Cortex of kidney (tissue), 1 donor: ENCODE measurements at places on chromosomes 2 and 18.

GRCh38 chr2:648476-649424 is 28.5 kb downstream of the TMEM18 start:
- no peak for DNase-seq

- DNase-seq, result no peak
These were observed 108.3 kb downstream of the HDAC4 start for GRCh38 chr2:239292531-239292930.

GRCh38 chr2:27655155-27655951 is 8.1 kb downstream of the SUPT7L start:
- no peak for DNase-seq

DNA sequence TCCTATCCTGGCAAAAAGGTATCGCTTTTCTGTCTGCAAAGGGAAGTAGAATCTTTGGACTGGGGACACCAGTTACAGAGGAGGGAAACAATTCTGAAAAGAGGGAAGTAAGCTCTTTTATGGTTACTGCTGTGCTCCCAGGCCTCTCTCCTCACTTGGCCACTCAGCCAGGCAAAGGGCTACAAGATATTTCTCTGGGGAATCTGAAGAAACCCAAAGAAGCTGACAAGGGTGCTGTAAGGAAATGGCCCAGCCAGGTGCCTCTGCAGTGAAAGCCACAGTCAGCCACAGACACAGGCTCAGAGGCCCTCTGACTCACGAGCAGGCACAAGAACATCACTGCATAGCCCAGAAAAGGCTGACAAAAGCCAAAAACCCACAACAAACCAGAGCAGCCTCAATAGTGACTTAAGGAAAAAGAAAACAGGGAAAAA is 5.8 kb downstream of the HDLBP start:
- DNase-seq, result no peak

- no peak for DNase-seq
These were observed 66.2 kb upstream of the CTDP1 start for GRCh38 chr18:79613186-79613931.

DNA sequence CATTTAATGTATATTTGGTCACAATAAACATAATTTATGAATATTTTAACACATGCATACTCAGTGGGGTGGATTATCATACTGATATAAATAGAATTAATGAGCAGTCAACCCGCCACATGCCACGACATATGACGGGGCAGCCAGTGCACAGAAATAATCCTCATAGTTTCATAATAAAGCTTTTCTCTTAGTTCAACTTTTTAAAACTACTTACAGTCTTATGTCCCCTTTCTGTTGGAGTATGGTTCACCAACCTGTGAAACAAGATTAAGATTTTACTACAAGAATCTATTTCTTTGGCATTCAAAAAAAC is 75.6 kb upstream of the ETAA1 start:
- DNase-seq, result no peak

GRCh38 chr2:239222706-239223309 is 178.0 kb downstream of the HDAC4 start:
- DNase-seq, result no peak

DNA sequence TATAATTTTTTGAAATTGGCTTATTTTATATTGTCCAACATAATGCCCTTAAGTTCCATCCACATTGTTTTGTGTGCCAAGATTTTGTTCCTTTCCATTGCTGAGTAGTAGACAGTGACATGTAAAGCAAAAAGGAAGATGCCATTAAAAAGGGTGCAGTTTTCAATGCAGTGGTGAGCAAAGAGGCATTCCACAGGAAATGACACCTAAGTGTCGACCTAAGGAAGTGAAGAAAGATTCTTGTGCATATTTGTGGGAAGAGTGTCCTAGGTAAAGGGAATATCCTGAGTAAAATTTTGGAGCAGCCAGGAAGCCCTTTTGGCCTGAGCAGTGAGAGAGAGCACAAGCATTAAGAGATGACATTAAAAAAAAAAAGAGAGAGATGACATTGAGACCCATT is 1099.9 kb downstream of the DPP10 start:
- DNase-seq, result no peak

GRCh38 chr2:15010346-15010745 is 377.8 kb downstream of the LRATD1 start:
- no peak for DNase-seq

DNA sequence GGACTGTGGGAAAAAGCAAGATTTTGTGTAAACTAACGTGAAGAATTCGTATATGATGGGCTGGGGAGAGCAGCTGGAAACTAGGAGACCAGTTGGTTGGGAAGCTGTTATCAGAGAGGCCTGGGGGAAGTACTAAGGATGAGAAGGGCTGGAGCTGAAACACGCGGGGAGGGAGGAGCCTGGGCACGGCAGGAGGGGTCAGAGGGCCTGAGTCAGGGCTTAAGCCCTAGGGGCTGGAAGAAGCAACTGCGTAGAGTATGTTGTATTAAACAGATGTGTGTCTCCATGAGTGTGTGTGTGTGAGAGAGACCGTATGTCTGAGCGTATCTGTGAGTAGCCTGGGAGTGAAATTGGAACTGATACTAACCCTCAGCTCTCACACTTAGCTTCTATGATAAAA is 8.4 kb downstream of the POMC start:
- DNase-seq, result no peak

GRCh38 chr2:216306868-216307267 is 65.4 kb downstream of the MARCHF4 start:
- no peak for DNase-seq

DNA sequence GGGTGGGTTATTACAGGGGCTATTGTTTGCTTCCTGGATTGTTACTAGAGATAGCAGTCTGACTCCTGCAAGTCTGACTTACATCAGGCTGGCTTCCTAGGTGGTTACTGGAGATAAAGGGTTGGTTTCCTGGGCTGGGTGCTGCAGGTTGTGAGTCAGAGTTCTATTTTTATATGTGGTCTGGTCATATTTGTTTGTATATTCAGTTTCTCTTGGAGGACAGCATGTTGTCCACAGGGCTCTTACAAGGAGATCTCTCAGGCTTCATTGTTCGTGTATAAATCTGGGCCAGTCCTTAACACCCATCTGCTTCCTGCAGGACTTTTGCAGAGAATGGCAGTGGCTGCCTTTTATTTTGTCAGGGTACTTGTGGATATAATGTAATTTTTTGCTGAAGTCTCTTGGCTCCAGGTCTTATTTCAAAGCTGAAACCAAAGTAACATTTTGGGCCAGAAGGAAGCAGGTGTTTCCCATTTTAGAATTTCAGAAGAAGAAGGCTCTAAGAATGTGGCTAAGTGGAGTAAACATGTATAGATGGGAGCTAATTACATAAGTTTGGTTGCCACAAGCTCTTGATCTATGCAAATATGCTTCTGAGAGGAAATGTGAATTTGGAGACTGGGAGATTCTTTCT is 65.9 kb upstream of the SLC16A14 start:
- DNase-seq, result no peak

- no peak for DNase-seq
These were observed 14.0 kb downstream of the SLC14A2 start for GRCh38 chr18:45628979-45629958.

DNA sequence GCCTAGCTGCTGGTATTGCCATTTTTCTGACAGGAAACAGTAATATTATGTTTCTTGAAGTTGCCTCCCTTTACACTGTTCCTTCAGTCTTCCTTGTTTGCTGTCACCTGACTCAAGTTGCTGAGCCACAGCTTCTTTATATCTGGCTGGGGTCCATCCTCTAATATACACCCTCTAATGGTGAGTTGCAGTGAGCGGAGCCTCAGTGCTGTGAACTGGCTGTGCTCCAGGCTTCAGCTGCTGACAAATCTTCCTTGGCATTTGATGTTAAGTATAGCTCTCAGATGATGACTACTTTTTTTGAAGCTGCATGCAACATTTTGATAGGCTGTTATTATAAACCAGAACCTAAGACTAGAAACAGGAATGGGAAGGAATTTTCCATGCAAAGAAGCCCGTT is 366.7 kb downstream of the NUP35 start:
- no peak for DNase-seq

- no peak for DNase-seq
These were observed 2.1 kb downstream of the POMC start for GRCh38 chr2:25165992-25166875.

GRCh38 chr2:64120008-64120407 is 24.2 kb downstream of the PELI1 start:
- DNase-seq, result no peak

- DNase-seq, result no peak
These were observed 112.1 kb downstream of the LTBP1 start for GRCh38 chr2:33058716-33059470.

DNA sequence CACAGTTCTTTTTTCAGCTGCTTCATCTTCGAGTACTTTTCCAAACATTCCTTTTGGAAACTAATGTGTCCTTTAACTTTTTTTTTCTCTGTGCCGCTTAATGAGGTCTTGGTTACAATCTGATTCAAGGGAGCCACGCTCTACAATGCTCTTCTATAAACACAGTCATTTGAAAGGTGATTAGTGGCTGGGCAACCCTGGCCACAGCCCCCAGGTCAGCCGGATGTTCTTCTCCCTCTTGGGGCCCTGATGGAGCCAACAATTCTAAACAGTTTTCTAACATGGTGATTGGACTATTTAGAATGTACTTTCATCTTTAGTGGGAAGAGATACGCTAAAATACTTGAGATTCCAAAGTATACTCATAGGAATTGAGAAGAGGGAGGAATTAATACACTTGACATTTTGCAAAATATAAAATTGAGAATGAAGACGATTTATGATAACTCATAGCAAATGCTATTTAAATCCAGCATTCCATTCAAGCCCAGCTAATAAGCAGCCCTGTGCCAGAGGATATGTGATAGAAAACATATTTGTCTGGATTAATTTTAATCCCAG is 83.7 kb upstream of the MBOAT2 start:
- no peak for DNase-seq

GRCh38 chr2:230846360-230846759 is 18.4 kb upstream of the ITM2C start:
- DNase-seq, result no peak

DNA sequence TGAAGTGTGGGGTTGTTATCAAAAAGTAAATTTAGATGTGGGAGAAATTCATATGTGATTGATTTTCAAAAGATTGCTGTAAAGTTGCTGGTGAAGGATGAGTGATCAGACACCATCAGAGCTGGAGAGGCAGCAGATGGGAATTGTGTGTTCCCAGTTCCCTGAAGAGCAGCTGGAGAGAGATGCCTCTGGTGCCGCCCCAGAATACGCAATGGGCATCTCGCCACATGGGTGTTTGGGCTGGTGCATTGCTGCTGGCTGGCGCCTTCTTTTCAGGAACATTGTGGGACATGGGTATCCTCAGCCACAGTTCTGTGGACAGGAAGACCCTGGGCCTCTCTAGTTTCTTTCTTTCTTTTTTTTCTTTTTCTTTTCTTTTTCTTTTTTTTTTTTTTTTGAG is 11.9 kb downstream of the ATG4B start:
- no peak for DNase-seq

DNA sequence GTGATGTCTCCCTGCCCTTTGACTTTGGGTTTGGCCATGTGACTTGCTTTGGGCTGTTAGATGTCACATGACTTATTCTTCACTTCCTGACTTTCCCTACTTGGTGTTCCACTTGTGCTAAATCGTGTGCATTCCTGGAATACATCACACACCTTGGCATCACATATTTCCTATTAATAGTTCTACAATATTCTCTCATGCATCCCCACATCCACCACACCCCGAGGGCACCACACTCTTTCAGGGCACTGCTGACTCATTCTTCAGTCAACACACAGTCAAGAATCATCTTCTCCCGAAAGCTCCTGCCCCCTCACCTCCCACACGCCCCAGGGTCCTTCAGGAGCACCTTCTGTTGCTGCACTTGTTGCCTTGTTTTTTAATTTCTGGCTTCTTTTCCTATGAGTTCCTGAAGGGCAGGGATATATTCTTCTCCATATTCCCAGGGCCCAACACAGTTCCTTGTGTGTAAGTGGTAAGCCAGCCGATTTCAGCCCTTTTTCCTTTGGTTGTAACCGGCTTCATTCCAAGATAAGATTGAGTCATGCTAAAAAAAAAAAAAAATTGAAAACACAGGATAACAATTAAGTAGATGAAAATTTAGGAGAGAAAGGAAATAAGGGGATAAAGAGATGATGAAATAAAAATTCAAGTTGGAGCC is 341.4 kb downstream of the SLC4A3 start:
- DNase-seq, result no peak

DNA sequence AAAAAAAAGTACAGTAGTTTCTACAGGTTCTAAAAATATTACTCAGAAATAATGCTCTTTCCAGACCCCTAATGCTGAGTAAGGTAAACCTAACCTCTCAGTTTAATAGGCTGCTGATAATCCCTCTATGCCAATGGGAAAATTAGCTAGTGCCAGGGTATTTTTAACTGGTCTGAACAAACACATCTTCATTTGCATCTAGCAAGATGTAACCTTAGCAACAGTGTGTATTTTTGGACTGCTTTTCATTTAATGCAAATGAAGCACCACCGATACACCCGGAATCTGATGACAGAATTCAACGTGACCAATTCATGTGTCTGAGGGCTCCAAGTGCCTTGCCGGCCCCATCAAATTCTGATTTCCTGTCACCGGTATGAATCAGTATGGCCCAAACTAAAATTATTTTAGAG is 47.4 kb upstream of the CYRIA start:
- DNase-seq, result no peak

DNA sequence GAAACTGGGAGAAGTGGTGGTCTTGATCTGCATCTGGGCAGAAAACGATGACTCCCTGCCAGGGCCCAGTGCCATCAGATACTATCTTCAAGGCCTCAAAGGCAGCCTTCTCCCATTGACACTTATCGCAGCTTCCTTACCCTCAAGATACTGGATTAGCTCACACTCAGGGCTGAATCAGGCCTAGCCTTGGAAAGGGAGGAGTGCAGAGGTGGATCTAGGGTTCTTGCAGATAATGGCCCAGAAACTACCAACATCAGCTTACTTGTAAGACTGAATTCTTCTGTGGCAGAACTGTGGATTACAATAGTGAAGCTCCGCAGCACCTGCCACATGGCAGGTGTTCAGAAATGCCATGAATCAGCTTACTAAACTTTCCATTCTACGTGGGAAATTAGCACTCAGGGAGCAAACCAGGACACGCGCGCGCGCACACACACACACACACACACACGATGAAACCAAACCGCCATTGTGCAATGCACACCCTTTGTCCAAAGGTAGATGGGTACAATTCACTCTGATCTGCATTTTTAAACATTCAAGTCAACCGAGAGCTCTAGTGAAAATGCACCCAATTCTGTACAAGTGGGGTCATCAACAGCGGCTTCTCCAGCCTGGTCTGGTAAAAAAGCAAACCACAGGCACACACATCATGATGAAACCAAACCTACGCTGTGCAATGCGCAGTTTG is 26.3 kb upstream of the TMEM182 start:
- DNase-seq, result no peak

GRCh38 chr2:211875488-211875887 is 663.1 kb downstream of the ERBB4 start:
- no peak for DNase-seq

- DNase-seq, result no peak
These were observed 115.8 kb upstream of the SERTAD2 start for GRCh38 chr2:64769392-64770044.

- no peak for DNase-seq
These were observed 63.1 kb downstream of the FAM171B start for GRCh38 chr2:186757009-186757408.

DNA sequence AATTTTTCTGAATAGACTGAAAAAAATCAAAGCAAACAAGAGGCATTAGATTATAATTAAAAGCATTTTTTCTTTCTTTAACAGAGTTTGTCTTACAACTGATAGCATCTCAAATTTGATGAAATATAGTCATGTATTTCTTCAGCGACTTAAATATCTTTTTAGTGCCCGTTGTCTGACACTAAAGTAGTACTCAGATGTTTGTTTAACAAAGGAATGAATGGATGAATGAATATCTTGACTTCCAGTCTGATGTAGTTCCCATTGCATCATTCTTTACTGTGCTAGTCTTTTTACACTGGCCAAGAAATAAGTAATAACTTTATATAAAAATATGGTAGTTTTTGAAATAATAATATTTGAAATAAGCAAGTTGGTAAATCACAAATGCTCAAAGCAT is 111.1 kb downstream of the TTC27 start:
- DNase-seq, result no peak
